ENCODE measurements at places on chromosomes 2 and 18.

DNA sequence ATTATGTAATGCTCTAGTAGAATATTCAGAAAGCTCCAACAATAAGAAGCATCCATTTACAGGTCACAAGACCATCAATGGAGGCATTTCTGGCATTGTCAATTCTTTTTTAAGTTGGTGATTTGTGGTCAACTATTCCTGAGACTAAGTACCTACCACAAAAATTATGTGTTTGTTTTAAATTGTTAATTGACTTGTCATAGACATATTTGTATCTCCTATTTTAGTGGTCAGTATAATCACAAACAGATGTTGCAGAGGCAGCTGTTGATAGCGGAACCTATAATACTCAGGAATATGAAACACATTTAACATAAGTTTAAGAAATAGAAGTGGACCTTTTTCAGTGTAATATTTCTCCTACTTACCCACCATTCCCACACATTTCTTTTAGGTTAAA is 430.1 kb downstream of the CCDC85A start:
- no peak for DNase-seq

- DNase-seq = no peak
These were observed 739.3 kb upstream of the GCFC2 start for GRCh38 chr2:76450024-76450475.

DNA sequence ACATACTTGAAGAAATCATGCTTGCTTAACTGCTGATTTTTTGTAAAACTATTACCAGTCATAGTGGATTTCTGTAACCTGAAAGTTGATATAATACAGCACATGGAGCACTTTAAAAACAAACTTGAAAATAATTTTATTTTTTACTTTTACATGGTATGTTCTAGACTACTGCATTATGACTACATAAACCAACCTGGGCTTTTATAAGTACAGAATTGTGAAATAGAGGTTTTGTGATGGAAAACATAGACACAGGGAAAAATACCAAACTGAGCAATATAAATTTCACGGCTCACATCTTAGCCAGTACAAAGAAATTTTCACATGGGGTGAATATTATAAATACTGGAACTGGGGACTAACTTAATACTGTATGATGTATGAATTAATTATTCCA is 59.3 kb upstream of the CTIF start:
- no peak for DNase-seq

- no peak for DNase-seq
These were observed 389.6 kb downstream of the TRIB2 start for GRCh38 chr2:13106302-13106701.

GRCh38 chr18:4755848-4756247 is 300.7 kb upstream of the DLGAP1 start:
- DNase-seq = no peak

- DNase-seq = peak; percentile 80
These were observed 20.6 kb upstream of the ATRAID start for GRCh38 chr2:27191070-27191829.

DNA sequence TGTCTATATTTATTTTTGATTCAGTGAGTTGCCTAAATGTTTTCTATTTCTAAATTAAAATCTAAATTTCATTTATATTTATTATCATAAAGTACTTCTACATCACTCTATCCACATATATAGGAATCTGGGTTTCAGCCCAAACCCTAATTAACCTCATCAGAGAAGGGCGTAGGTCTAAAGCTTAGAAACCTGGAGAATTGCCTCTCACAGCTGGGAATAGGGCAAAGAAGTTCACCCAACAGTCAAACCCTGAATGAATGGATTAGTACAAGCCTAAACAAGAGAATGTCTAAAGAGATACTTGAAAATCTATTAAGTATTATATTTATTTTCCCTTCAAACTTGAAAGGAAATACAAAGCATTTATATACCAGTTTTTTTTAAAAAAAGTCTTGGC is 26.2 kb downstream of the TFPI start:
- no peak for DNase-seq

DNA sequence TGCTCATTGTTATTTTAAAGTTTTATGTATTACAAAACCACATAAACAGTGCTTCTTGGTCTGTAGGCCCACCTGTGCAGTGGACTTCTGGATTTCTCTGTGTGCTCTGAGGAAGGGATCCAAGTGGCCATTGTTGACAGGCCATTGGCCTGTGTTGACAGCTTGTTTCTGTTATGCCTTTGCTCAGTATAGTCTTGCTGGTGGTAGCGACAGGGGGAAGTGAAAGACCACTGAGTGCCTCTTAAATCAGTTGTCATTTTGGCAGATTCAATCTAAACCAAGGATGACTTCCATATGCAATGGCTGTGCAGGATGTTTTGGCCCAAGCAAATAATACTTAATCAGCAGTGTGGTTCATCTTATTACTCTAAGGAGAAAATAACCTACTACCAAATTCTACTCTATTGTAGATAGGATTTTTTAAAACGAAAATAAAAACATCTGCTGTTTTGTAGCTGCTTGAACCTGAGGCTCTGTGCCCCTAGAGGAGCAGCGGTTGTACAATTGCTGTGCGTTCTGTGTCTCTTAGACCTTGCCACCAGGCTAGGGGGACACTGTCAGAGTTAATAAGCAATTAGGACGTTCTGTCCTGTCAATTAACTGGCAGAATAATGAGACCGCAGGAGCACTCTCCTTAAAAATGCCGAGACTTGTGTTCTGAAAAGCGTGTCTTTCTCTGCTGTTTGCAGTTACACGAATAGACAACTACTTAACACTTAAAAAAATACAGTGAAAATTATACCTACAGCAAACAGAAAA is 108.2 kb downstream of the RHBDD1 start:
- DNase-seq = no peak

DNA sequence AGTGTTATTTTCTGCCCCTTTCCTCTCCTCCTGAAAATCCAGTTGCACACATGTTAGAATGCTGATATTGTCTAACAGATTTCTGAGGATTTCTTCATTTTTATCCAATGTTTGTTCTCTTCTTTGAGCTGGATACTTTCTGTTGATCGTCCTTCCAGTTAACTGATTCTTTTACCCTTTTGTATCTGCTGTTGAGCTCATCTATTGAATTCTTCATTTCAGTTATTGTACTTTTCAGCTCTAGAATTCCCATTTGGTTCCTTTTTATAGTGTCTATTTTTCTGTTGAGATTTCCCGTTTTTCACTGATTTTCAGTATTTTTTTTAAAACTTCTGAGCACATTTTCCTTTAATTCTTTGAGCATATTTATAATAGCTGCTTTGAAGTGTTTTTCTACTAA is 77.9 kb upstream of the B3GNT7 start:
- DNase-seq = no peak

- DNase-seq = no peak
These were observed 249.0 kb upstream of the TANK start for GRCh38 chr2:160911258-160911657.

GRCh38 chr2:174693344-174693743 is 70.9 kb downstream of the CHRNA1 start:
- DNase-seq = no peak

DNA sequence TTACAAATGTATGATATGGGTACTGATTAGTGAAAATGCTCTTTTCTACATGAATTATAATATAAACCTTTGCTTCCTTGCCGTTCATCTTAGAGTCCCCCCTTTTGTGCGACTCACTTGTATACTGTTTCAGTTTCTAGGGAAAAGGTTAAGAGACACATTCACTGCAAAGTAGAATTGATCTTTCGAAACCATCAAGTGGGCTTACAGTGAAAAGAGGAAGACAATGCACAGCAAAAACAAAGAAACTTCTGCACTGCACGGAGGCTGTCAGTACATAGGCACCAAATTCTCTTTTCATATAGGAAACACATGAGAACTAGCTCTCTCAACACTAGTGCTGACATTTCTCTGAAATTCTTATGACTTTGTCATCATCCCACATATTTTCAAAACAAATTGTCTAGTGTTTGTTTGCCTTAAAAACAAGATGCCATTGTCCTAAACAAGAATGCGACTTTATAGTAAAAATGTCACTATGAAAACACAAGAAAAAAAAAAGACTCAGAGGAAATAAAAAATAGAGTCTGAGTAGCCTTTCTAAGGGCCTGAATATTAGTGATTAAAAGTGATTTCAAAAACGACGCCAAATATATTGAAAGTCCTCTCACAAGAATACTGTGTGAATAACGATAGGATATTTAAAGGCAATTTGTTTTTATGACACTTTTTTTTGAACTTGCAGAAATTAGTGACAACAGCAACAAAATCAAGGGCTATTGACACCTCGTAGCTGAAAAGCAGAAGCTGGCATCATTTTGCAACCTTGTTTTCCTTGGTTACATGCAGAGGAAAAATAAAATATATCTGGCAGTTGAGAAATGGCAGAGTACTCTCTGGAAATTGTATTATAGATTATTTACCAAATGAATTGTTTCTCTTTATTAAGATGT is 827.0 kb downstream of the BCL11A start:
- DNase-seq = peak; percentile 51

- no peak for DNase-seq
These were observed 13.1 kb downstream of the HS6ST1 start for GRCh38 chr2:128305555-128306080.

DNA sequence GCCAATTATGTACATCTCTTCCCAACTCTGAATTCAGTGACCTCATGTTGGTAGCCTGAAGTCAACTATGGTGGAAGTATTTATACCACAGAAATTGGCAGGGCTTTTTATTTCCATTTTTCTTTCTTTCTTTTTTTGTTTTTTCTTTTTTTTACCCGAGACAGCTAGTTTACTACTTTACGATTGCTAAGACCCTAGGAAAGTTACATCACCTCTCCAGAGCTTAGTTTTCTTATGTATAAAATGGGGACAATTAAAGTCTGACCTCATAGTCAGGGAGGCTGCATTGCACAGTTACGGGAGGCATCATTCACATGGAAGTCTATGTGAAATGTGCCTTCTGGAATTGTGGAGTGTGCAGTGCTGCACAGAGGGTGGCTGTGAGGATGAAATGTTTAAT is 194.3 kb downstream of the MTX2 start:
- no peak for DNase-seq

DNA sequence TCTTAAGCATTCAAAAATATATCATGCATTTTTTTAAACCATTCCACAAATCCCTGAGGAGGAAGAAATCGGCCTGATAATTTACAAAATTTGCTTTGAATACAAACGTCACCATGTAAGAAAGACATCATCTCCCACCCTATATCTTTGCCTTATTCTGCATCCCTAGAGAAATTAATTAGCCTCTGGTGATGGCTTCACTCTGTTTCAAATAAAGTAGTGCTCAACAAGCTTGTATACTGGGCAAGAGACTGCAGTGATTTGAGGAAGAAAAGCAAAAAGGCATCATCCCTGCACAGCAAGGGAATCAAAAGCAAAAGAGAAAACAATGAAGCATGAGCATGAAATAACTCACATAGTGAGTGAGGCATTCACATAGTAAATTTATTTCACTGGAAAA is 375.5 kb downstream of the CDH7 start:
- no peak for DNase-seq

DNA sequence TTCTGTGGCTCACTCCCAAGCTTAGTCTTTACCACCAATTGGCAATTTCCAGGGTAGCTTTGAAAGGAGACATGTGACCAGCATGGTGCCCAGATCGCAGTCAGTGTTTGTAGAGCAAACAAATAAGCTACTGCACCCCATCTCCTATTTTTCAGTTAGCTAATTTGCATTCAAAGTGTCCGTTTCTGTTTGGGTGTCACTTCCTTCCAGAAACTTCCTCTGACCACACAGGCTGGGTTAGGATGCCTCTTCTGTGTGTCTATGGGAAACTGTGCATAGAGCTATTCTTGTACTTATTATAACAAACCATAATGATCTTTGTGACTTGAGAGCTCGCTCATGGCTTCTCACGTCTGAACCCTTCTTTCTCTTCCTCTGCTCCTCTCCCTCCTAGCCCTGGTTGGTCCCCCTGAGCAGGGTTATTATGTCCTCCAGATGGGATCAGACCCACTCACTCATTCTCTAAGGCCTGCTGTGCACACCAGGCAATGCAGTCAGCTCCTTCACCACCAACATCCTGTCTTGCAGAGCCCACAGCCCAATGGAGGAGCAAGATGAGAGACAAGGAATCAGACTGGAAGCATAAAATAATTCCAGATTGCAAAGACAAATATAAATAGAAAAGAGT is 101.2 kb upstream of the ALK start:
- no peak for DNase-seq

- DNase-seq = peak; percentile 71
These were observed 9.3 kb downstream of the TGOLN2 start for GRCh38 chr2:85318222-85319074.

DNA sequence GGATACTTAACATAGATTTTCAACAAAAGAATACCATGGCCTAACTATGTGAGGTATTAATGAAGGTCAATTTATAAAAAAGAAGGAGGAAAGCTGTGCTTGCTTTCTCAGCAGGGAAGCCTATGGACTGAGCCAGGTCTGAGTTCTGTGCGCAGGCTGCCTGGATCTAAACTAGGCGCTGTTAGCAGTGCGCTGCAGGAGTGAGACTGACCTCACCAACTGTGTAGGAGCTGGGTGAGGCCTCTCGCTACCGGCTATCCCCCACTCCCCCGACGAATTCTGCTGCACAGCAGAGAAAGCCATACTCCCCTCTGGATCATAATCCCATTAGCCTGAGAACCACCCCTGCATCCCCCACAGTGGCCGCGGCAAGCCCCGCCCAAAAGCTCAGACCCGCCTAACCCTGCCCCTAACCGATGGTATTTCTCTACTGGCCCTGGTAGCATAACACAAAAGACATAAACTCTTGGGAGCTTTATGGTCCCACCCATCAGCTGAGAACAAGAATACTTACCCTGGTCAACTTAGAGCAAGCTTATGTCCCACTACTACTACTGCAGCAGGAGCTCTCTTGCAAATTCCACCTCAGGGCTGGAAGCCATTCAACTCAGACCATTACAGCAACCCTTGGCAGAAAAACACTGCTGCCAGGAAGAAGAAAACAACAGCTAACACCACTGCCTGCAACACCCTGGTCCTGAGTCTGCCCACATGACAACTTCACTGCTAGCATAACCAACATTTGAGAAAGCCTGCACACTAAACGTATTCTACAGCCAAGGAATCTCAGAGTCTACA is 28.0 kb downstream of the SULT1C2 start:
- no peak for DNase-seq

GRCh38 chr2:143696651-143697050 is 567.4 kb downstream of the ARHGAP15 start:
- no peak for DNase-seq
